ENCODE measurements at places on chromosomes 4 and X.
A peak's percentile ranks its signal among the peaks of the same experiment; 100 is the strongest.

DNA sequence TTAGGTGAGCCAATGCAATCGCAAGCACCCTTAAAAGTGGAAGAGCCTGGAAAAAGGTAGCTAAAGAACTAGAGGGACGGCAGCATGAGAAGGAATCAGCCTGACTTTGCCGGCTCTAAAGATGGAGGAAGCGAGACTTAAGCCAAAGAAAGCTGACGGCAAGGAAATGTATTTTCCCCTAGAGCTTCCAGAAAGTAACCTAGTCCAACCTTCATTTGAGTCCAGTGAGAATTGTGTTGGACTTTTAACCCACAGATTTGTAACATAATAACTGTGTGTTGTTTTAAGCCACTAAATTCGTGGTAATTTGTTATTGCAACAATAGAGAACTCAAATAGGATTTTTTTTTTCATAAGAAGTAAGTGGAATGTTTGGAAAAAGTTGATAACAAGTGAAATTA lies 212.7 kb upstream of the C1QTNF7 start:
- DNase-seq, result no peak

DNA sequence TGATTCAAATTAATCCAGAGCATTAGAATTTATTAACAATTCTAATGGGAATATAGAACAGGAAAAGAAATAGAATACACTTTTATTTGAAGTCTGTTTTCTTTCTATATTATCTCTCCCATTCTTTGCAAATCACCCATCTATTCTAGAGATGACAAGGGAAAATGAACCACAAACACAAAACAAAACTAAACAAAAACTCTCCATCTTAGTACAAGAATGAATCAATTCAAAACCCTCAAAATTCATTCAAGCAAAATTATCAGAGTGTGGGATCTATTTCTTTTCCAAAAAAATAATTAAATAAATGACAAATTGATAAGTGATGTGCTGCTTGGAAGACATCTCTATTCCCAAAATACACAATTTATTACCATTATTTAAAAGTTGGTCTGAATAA lies 400.1 kb upstream of the NWD2 start:
- DNase-seq, result no peak

DNA sequence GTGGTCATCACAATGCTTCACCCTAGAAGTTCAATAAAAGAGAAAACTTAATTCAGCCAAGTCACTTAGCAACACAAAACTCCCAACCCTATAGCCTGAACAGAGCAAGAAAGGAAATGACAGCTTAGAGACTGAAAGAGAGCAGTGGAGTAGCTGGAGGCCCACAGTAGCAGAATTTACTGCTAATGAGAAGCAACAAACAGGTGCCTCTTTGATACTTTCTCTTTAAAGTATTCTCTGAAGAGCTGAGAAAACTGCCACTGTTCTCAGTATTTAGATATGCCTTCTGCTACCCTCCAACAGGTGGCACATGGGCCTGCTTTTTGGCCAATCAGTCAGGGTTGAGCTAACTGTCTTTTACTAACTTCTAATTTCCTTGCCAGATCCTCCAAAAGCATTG lies 240.0 kb downstream of the GPC3 start:
- DNase-seq, result peak; percentile 14

- DNase-seq, result peak; percentile 50
Observed at GRCh38 chrX:111098874-111099273, 2.9 kb downstream of the PAK3 start.

DNA sequence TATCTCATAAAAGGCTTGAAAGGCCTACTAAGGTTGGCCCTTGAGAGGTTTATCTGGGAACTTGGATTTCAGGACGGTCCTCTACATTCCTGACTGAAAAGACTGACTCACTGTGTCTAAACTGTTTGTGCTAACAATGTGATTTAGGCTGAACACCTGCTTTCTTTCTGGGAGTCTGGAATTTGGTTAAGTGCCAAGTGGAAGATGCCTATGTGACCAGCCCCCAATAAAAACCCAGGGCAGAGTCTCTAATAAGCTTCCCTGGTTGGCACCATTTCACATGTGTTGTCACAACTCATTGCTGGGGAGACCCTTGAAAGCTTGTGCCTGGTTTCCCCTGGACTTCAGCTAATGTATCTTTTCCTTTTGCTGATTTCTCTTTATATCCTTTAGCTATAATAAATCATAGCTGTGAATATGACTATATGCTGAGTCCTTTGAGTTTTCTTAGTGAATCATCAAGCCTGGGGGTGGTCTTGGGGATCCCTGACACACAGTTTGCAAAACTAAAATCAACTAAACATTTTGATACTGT lies 55.1 kb downstream of the GPR82 start:
- no peak for DNase-seq

DNA sequence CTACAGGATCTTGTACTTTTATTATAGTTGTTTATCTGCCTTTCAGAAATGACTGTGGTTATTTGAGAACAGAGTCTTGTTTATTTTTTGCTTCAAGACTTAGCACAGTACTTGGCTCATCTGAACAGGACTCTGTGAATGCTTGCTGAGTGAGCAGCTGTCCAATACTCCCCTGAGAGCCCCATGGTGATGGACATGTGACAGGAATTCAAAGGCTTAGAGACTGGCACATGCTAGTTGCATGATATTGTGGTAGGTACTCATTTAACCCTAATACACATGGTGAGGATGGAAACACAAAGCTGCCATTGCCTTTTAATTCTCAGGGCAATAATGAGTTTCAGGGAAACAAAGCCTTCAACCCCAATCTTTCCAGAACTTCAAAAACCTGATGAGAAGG lies 97.3 kb downstream of the GEMIN8 start:
- DNase-seq, result no peak

- no peak for DNase-seq
Observed at GRCh38 chr4:123977641-123978081, 581.1 kb downstream of the SPRY1 start.

DNA sequence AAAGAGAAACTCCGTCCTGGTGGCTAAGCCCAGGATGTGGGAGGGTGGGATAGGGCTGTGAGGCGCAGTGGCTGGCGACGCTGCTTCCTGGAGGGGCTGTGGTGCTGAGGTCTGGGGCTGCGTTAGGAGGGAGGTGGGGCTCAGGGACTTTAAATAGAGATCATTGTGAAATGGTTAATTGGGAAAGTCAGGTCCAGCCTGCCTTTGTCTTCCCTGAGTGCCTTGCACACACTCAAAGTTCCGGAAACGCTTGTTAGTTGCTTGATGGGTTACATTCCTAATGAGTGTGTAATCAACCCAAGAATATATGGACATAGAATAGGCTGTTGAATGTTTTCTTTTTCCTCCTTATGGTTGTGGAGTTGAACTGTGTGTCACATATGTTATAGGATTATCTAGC lies 55.7 kb upstream of the CLDN34 start:
- DNase-seq, result no peak

GRCh38 chr4:88318751-88319350 lies 34.5 kb upstream of the PPM1K start:
- no peak for DNase-seq

GRCh38 chr4:53189011-53189410 lies 176.8 kb downstream of the SCFD2 start:
- no peak for DNase-seq

DNA sequence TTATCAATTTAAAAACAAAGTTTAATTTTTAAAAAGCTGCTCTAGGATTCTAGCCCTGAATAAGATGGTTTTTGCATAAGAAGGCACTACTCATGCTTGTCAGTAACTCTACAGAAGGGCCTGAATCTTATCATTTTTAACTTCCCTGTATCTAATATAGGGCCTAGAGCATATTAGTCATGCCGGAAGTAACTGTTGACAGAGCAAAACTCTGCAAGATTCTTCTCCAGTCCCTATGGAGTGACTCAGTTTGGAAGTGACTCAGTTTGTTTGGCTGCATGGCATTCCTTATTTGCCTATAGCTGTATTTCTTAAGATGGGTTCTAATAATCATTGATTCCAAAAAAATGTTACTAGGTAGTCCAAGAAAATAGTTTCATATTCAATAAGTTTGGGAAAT lies 431.8 kb upstream of the HTR2C start:
- DNase-seq, result peak; percentile 4

- DNase-seq, result no peak
Observed at GRCh38 chr4:174119051-174119450, 164.4 kb downstream of the FBXO8 start.

DNA sequence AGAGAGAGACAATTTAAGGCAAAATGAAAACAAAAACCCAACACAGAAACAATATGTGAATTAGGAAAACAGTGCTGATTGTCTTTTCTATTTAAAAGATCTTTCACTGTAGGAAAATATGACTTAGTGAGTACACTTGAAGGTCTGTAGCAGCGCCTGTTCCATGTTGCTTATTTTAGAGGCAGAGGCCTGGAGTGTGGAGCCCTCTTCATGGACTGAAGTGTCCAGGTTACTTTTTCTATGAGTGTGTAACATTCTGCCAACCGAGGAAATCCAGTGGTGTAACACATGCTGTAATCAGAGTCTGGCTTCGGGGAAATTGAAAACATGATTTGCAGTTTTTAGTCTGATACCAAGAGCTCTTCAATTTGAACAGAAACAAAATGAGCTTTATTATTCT lies 64.0 kb upstream of the GPRIN3 start:
- no peak for DNase-seq

GRCh38 chr4:150896497-150896896 lies 118.6 kb downstream of the LRBA start:
- no peak for DNase-seq

GRCh38 chr4:73068491-73069337 lies 802 bp downstream of the COX18 start:
- peak; percentile 77 for DNase-seq

DNA sequence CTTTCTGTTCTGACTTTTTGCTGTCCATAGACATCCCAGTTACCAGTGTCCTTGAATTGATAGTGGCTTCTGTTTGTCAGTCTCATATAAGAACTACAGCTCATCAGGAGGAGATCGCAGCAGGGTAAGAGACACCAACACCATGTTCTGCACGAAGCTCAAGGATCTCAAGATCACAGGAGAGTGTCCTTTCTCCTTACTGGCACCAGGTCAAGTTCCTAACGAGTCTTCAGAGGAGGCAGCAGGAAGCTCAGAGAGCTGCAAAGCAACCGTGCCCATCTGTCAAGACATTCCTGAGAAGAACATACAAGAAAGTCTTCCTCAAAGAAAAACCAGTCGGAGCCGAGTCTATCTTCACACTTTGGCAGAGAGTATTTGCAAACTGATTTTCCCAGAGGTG lies 30.1 kb downstream of the GUCY1A1 start:
- no peak for DNase-seq

DNA sequence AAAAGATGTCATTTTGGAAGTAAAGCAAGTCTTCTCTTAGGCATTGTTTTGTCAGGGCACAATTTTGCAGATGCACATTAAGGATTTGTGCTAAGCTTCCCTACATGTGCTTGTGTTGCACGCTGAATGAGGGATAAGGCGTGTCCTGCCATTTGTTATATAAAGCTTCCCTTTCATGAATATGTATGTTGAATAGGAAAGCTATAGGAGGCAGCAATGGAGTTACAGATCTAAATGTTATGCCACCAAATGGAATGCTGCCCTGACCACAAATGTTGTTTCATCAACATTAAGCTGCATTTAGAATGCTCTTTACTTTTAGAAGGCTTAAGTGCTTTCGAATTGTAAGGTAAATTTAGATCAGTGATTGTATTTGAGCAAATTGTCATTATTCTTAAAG lies 20.9 kb downstream of the SGMS2 start:
- DNase-seq, result no peak

GRCh38 chr4:184848510-184848909 lies 22.7 kb upstream of the ACSL1 start:
- DNase-seq, result no peak

GRCh38 chr4:173121076-173121561 lies 47.5 kb upstream of the GALNT7 start:
- peak; percentile 75 for DNase-seq

GRCh38 chrX:122941806-122942205 lies 242.3 kb upstream of the GRIA3 start:
- DNase-seq, result no peak

GRCh38 chrX:41561045-41561444 lies 113.9 kb downstream of the NYX start:
- DNase-seq, result peak; percentile 75

DNA sequence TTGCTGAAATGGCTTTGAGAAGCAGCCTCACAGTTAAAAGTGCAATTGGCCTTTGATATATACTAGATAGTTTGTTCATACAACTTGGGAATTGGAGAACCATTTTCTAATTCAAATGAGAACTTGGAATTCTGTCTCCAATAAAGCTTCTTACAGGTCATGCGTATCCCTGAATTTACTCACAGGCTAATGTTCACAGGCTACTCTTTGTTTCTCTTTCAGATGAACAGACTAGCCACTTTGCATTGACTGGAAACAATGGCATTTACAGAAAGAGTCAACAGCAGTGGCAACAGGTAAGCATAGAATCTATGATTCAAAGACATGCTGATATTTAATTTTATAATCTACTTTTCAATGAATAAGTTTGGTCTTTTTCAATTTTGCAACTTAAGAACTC lies 13.5 kb downstream of the AFF1 start:
- no peak for DNase-seq

DNA sequence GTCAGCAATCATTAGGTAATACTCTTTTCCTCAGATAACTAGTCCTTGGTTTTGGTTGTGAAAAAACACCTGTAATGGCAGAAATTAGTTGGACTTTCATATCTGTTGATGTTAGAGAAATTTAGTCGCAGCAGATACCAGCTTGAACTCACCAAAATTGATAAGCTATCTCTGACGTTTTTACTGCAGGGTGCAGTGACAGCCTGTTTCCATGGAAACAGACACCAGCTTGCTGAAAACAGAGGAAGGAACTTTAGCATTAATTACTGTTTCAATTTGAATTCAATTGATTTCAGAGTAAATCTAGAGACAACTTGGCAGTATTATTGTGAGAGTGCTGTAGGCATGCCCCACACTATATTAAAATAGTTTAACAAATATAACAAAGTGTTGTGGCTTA lies 246.5 kb downstream of the PPP1R2C start:
- DNase-seq, result peak; percentile 4

GRCh38 chr4:75658876-75659275 lies 14.3 kb downstream of the G3BP2 start:
- no peak for DNase-seq

GRCh38 chrX:31652650-31653049 lies 580.8 kb upstream of the FTHL17 start:
- no peak for DNase-seq

DNA sequence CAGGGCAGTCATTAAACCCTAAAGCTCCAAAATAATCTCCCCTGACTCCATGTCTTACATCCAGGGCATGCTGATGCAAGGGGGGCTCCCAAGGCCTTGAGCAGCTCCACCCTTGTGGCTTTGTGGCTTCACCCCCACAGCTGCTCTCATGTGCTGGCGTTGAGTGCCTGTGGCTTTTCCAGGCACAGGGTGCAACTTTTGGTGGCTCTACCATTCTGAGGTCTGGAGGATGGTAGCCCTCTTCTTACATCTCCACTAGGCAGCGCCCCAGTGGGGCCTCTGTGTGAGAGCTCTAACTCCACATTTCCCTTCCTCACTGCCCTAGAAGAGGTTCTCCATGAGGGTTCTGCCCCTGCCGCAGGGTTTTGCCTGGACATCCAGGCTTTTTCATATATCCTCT lies 35.1 kb downstream of the CFAP299 start:
- no peak for DNase-seq

DNA sequence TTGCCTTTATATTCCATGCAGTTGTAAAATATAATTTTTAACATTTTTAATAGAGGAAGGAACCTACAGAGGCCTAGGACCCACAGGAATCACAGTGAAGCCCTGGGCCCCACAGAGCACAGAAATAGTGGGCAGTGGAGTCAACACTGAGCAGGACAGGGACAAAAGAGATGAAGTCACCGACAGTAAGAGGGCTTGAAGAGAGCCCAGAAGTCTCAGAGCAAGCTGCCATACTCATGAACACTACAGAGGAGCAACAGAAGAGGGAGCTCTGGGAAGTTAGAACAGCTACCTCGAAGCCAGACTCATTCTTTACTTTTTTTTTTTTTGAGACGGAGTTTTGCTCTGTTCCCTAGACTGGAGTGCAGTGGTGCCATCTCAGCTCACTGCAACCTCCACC lies 149.3 kb upstream of the TENM3 start:
- no peak for DNase-seq
